ENCODE measurements at places on chromosomes 7 and 10.

- DNase-seq: no peak
Measured at GRCh38 chr10:10125676-10126075, 892.0 kb upstream of the CELF2 start.

DNA sequence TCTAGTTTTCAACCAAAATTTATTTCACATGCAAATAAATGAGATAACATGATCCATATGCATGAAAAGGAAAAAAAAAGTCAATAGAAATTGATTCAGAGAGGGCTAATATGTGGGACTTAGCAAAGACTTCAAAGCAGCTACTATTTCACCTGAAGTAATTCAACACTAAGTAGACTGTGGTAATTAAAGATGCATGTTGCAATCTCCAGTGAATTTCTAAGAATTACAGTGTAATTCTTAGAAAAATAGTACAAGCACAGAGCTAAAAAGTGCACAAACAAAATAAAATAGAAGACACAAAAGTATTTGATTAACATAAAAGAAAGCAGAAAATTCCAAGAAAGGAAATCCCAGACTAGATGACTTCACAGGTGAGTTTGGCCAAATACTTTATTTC is 25.7 kb downstream of the GPR22 start:
- no peak for DNase-seq

GRCh38 chr10:104328646-104328895 is 9.7 kb downstream of the ITPRIP start:
- DNase-seq: no peak

DNA sequence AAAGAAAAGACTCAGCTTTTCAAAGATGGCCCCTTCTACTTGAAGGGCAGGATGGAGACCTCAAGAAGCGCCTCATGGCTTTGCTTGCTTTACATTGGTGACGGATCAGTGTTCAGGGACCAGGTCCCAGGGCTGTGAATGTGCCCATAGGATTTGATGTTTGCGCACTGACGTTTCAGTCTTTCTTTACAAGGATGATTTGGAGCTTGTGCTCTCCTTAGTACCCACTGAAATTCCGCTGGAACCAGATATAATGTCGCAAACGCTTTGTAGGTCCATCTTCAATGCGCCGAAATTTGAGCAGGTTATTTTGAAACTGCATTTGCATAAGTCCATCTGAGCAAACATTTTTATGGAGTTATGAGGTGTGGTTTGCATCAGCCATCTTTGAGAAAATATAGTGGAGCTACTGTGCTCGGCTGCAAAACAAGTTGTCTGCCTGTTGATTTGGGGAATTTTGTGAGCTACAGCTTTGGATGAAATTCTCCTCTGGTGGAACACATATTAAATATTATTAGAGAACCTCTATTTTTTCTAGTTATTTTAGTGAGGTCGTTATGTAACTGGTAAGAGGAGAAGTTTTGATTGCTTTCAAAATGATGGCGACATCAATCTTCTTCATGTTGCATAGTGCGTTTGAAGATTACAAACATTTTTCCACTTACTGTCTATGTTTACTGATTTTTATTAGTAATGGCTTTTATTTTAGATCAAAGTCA is 2.4 kb downstream of the RBM20 start:
- DNase-seq: no peak

GRCh38 chr7:122311050-122311700 is 6.6 kb upstream of the FEZF1 start:
- DNase-seq: no peak
